ENCODE measurements at places on chromosomes 3 and 15.

GRCh38 chr15:75420698-75421097 lies 30.8 kb downstream of the SIN3A start:
- no peak for DNase-seq

DNA sequence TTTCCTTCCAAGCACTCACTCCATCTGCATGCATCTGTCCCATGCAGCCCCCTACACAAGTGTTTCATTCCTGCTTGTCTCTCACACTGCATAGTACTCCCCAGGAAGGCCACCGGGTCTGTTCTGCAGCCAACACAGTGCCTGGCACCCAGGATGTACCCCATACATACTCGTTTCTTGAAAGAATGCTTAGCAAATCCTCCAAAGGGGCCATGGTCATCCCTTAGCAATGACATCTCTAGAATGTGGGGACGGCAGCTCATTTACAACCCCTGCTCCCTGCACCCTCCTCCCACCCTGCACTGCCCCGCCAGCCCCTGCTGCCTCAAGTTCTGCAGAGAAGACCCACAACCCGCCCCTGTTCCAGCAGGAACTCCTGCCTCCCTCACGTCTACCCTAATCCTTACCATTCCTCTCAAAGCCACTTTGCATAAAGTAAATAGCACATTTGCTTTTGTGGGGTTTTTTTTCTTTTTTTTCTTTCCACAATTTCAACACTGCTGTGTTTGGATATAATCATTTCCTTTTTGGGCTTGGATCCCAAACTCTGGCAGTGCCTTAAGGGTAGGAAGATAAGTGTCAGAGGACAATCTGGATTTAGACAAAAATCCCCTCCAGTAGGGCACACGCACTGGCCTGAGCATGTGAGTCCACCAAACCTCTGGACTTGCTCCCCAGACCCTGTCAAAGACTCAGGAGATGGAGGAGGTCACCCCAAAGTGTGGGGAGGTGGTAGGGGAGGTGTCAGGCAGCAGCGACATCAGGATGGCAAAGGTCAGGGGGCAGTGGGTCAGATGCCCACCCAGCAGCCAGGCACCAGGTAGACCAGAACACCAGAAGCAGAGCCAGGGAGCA lies 68.4 kb downstream of the MEGF11 start:
- no peak for DNase-seq

DNA sequence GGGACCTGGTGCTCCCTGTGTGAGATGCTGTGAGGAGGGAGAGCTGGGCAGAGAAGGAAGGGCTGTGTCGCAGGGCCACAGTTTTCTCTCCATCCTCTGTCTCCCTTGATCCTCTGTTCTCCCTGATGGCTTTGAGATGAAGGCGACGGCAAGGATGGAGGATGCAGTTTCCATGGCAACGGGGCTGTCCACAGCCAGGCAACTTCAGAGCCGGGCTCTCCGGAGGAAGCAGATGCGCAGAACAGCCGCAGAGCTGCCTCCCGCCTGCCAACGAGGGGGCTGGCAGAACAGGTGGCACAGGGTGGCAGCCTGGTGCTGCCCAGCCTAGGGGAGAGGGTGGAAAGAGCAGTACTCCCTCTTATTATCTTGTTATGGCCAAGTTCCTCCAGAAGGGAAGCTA lies 9.9 kb upstream of the GRM2 start:
- DNase-seq, result no peak

- DNase-seq, result no peak
These were observed 170.4 kb upstream of the CTDSPL start for GRCh38 chr3:37691213-37691830.

GRCh38 chr3:105933871-105934270 lies 65.1 kb upstream of the CBLB start:
- no peak for DNase-seq

DNA sequence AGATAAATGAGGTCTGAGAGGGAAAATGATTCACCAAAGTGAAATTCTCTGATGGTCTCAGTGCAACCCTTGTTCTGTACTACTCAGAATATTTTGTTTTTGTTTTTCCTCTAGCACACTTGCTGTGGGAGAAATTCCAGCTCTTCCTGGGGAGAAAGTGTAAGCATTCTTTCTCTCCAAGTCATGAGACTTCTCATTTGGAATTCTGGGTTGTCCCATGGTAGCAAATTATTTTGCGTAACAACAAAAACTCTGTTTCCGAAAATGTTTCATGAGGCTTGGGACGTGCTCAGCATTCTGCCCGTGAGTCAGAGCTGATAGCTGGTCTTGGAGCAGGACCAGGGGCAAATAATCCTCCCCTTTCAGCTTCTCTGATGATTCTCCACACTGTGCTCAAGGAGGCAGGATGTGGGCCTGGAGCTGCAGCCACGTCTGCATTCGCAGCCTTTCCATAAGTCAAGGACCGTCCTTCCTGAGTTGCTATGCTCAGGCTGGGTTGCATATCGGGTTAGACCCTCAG lies 70.3 kb downstream of the SENP2 start:
- DNase-seq, result no peak

DNA sequence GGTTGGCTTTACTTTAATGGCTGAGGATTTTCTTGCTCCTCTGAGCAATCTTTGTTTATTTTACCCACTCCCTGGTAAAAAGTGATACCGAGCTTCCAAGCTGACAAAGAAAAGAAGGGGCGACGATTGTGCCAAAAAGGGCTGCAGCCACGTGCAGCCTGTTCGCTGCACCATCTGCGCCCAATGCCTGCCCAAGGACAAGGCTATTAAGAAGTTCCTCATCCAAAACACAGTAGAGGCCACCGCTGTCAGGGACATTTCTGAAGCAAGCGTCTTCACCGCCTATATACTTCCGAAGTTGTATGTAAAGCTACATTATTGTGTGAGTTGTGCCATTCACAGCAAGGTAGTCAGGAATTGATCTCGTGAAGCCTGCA lies 4.4 kb downstream of the ARHGAP31 start:
- no peak for DNase-seq

DNA sequence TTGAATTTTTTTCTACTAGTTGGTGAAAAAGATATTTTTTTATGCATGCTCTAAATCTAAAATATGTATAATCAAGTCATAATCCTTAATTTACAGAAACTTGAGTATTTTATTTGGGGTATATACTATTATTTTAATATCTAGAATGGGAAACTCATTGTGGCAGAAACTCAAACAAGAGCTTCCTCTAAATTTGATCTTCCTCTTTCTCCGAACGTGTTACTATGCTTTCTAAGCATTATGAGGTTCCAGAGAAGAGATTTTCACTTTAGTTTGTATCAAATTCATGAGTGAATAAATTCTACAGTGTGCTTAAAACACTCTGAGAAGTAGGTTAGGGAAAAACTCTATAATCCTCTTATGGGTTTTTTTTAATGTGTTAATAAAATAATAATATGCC lies 173.1 kb downstream of the POTEB3 start:
- no peak for DNase-seq

DNA sequence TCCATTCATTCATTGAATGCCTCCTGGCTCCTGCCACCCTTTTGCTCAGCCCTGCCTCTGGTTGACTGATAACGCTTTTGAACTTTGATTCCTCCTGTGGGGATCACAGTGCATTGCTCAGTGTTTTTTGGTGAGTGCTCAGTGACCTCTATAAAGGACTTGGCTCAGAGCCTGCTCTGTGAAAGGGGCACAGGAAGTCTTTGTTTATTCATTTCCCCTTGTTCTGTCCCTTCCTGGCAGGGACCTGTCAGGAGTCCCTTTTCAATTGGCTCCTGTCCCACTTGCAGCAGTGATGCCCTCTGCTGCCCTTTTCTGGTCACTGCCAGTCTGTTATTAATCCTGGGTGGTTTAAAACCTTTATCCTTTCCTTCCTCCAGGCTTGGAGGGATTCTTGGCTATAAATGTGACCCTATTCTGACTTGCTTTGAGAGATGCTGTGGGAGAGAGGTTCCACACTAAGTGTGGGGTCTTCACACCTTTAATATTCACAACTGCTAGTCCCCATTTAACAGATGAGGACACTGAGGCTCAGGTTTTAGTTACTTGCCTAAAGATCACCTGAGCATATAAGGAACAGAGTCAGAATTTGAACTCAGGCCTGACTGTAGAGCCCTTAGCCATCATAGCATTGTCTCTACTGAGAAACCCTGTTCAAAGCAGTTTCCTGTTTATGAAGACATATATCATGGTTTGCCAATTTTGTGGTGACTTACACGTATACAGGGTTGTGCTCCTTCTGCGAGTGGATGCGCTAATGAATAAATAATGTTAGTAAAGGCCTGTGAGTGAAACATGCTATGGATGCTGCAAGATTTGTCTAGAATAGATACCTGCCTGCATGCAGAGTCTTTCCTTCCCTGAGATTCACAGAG lies 23.2 kb upstream of the TATDN2 start:
- DNase-seq, result peak; percentile 70

DNA sequence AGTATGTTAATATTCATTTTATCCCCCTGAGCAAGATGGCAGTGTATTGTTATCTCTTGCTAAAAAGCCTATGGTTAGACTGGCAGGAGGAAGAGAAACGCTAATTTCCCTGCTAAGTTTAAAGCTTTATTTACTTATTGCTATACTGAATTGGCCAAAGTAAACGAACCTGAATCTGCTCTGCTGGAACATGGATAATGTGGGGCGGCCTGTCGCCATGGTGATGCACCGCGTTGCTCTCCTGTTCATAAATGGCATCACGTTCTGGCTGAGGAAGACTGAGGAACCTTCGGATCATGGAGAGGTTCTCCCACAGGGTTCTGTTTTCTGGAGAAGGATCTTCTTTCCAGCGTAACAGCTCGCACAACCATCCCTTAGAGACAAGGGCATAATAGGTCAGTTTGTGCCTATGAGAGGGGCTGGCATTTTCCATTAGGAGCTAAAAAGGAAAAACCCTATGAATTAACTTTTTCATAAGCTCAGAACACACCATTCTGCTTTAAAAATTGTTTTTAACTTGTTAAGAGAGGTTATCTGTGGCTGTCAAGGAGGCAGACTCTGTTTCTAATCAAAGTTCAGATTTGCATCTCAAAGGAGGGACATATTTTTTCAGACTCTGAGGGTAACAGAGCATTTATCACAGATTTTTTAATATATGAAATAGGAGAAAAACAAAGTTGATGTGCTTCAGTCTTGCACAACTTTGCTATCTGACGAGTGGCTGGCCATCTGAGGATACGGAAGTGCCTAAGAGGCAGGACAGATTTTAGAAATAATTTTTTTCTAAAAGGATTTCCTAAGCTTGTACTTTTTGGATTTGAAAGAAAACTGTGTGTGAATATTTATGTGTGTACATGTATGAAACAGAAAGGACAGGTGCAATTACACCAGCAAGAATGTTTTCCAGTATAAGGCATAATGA lies 73.1 kb downstream of the SATB1 start:
- DNase-seq, result peak; percentile 71

DNA sequence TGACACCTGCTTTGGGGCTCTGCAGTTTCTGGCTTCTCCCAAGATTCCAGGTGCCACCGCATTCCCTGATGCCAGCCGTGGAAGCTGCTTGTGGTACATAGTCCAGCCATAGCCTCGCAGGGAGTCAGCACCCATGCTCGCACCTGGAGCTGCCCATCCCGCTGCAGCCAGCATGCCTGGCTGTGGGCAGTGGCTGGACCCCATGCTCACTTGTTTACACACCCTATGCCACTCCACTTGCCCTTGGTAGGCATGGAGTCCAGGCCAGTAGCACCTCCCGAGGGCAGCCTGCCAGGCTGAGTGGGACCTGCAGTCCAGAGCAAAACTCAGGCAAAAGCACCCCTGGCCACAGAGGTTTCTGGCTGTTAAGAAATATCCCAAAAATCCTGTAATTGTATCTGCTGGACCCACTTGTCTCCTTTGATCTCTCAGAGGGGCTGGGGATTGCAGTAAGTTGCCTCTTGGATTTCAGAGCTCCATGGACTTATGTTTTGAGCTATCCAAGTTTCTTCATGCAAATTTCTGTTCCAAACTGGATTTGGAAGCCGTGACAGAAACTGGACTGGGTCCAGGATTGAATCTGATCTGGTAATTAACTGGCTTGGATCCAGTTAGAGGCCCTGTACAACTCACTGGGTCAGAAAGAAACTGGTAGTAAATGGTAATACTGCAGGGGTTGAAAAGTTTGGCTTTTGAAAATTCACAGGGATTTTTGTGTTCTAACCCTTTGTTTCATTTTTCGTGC lies 149.3 kb downstream of the FMN1 start:
- DNase-seq, result peak; percentile 9

- no peak for DNase-seq
These were observed 99.4 kb downstream of the ADAM10 start for GRCh38 chr15:58650102-58650501.

- no peak for DNase-seq
These were observed 212.8 kb upstream of the C2CD4B start for GRCh38 chr15:62377736-62378480.

DNA sequence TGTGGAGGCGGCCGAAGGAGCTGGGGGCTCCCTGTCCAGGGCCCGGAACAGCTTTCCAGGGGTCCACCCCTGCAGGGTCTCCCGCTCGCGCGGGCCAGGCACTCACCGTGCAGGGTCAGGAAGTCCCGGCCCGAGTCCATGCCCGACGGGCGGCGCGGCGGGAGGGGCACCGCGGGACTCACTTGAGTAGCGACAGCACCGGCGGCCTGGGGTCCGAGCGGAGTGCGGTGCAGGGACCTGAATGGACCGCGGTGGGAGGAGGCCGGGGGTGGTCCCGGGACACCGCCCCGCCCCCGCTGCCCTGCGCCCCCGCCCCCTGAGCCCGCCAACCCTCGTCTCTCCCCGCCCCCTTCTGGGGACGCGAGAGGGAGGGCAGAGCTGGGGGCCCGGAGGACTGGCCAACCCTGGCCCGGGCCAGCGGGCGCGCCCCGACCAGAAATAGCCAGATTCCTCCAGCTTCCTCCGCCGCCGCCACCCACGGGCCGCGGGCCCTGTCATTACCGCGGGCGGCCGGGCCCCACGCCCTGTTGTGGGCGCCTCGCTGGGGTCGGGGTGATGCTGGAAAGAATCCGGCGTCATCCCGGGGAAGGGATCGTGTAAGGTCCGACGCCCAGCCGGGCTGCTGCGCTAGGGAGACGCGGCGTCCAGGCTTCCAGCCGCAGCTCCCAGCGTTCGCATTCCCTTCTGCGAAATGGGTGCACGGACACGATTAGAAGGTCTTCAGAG lies at the start of gene PLCD1:
PLCD1 (minus strand) TSS at position 243 of the 726 bp plus-strand sequence; CDS start at position 140, 103 bp downstream.
- DNase-seq, result no peak

- no peak for DNase-seq
These were observed 51.0 kb upstream of the RARB start for GRCh38 chr3:25377042-25377441.

- DNase-seq, result no peak
These were observed 79.5 kb upstream of the BLM start for GRCh38 chr15:90637693-90638092.

DNA sequence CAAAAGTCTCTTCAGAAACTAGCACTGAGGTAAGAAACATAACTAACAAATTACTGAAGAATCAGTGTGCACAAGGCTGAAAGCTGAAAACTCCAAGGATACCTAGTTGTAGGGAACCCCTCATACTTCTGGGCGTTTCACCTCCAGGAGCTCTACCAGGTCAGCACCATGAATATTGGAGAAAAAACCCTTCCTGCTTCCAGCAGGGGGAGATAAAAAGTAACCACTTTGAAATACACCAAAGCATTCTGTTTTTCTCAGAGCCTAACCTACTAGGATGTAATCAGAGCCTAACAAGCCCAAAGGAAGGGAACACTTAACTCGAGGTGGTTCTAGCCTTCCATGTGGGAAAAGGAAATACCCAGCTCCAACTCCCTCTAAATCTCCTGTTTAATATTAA lies 175.8 kb upstream of the MME start:
- no peak for DNase-seq
